ENCODE measurements at places on chromosomes 5 and 9. TPM values are rescaled to one million over a fixed set of nuclear protein-coding genes. Genes with fewer than 3 reads are reported as not detected.

Gene THG1L
- total RNA-seq, result 12.4 TPM

Gene OTP
- total RNA-seq, result not detected

Gene WASHC1
- 26.1 TPM for total RNA-seq

Gene FOCAD
- total RNA-seq, result 65.6 TPM

Gene TAL2
- total RNA-seq, result 2.2 TPM

- no peak for DNase-seq
- H3K27me3 ChIP-seq, result peaks cover 30% of the 10 kb centered on the region
- peaks cover 3% of the 10 kb centered on the region for H3K4me1 ChIP-seq
- H3K36me3 ChIP-seq, result no peaks in the 10 kb centered on the region
- no peak overlapping the region for H3K4me3 ChIP-seq
These were observed 22.1 kb upstream of the FCN1 start for GRCh38 chr9:134939836-134940235.

GRCh38 chr9:120436446-120436845 lies 143.5 kb downstream of the CDK5RAP2 start:
- peaks cover 28% of the 10 kb centered on the region for H3K36me3 ChIP-seq
- H3K27ac ChIP-seq, result no peak overlapping the region
- H3K4me1 ChIP-seq, result no peaks in the 10 kb centered on the region
- no peak overlapping the region for H3K4me3 ChIP-seq
- no peaks in the 10 kb centered on the region for H3K27me3 ChIP-seq
- no peak for DNase-seq

GRCh38 chr9:18294229-18294628 lies 179.7 kb upstream of the ADAMTSL1 start:
- H3K27me3 ChIP-seq, result no peaks in the 10 kb centered on the region
- H3K36me3 ChIP-seq, result no peaks in the 10 kb centered on the region
- H3K27ac ChIP-seq, result no peak overlapping the region
- peaks cover 6% of the 10 kb centered on the region for H3K4me1 ChIP-seq
- H3K4me3 ChIP-seq, result no peak overlapping the region

DNA sequence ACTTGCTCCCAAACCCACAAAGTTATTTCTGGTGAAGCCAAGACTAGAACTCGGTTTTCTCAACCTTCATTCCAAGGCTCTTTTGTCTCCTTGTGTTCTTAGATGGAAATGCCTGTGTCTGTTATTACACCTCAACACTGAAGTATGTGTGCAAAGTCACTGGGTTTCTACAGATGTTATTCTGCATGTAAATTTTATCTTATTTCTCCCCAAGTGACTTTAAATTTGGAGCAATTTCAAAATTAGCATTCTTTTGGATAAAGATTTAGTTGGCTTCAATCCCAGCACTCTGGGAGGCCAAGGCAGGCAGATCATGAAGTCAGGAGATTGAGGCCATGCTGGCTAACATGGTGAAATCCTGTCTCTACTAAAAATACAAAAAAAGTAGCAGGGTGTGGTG lies 104.4 kb upstream of the GNA14 start:
- H3K4me1 ChIP-seq, result peaks cover 16% of the 10 kb centered on the region
- no peak overlapping the region for H3K4me3 ChIP-seq
- no peak for DNase-seq

DNA sequence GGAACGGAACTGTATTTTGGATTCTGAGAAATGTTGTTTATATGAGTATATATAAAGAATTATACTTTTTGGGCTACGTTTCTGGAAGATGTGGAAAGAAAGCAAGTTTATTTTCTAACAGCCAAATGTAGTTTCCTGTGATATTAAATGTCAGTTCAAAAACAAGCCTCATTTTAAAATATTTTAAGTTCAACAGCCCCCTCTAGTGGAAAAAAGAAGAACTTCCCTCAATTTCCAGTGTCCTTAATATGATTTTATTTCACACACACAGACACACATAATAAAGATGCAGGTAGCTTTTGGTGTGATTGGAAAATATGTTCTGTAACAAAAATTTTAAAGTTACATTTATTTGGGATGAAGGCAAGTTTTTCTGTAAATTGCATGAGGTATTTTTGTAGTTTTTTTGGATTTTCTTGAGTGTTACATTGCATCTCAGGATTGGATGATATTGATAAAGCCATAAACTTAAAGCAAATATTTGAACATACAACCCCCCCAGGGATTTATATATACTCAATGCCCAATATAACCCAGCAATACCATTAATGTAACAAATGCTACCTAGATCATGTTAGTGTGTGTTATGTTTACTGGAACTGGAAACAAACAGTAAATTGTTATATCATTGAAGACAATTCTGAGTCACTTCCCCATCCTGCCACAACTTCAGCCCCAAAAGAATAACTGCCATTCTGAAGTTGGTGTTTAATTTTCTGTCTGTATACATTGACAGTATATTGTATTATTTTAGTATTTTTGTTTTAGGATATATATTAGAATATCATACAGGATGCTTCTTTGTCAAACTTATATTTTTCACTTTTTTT lies 54.0 kb downstream of the CCDC171 start:
- DNase-seq, result no peak
- no peak overlapping the region for H3K4me3 ChIP-seq
- H3K4me1 ChIP-seq, result no peaks in the 10 kb centered on the region
- no peaks in the 10 kb centered on the region for H3K36me3 ChIP-seq
- H3K27me3 ChIP-seq, result no peaks in the 10 kb centered on the region

GRCh38 chr5:180348336-180348735 lies 4.8 kb downstream of the GFPT2 start:
- DNase-seq, result no peak
- peaks cover 2% of the 10 kb centered on the region for H3K4me1 ChIP-seq
- no peak overlapping the region for H3K27ac ChIP-seq
- H3K27me3 ChIP-seq, result peaks cover 63% of the 10 kb centered on the region

- H3K36me3 ChIP-seq, result peaks cover 10% of the 10 kb centered on the region
- no peak overlapping the region for H3K27ac ChIP-seq
- no peaks in the 10 kb centered on the region for H3K27me3 ChIP-seq
- DNase-seq, result no peak
These were observed 35.9 kb downstream of the STOM start for GRCh38 chr9:121333950-121334773.

GRCh38 chr9:99731950-99732349 lies 89.7 kb upstream of the NR4A3 start:
- no peaks in the 10 kb centered on the region for H3K4me1 ChIP-seq
- no peaks in the 10 kb centered on the region for H3K27me3 ChIP-seq
- H3K27ac ChIP-seq, result no peak overlapping the region
- no peak overlapping the region for H3K4me3 ChIP-seq
- DNase-seq, result no peak
- H3K36me3 ChIP-seq, result no peaks in the 10 kb centered on the region

GRCh38 chr5:58317808-58318207 lies 142.1 kb downstream of the PLK2 start:
- no peak overlapping the region for H3K27ac ChIP-seq
- DNase-seq, result no peak
- no peak overlapping the region for H3K4me3 ChIP-seq
- H3K27me3 ChIP-seq, result peaks cover 1% of the 10 kb centered on the region
